Stimulated activated CD4-positive, alpha-beta T cell treated with anti-CD3 and anti-CD28 coated beads, Interleukin-1b, Interleukin-23, amount 100 ng/mL, for 4 hours (primary cell): ENCODE measurements at places on chromosomes 2 and 18.

GRCh38 chr18:31373641-31374040 is 2.9 kb upstream of the DSG4 start:
- no peak for DNase-seq

GRCh38 chr18:25990473-25990872 is 99.9 kb downstream of the SS18 start:
- no peak for DNase-seq

DNA sequence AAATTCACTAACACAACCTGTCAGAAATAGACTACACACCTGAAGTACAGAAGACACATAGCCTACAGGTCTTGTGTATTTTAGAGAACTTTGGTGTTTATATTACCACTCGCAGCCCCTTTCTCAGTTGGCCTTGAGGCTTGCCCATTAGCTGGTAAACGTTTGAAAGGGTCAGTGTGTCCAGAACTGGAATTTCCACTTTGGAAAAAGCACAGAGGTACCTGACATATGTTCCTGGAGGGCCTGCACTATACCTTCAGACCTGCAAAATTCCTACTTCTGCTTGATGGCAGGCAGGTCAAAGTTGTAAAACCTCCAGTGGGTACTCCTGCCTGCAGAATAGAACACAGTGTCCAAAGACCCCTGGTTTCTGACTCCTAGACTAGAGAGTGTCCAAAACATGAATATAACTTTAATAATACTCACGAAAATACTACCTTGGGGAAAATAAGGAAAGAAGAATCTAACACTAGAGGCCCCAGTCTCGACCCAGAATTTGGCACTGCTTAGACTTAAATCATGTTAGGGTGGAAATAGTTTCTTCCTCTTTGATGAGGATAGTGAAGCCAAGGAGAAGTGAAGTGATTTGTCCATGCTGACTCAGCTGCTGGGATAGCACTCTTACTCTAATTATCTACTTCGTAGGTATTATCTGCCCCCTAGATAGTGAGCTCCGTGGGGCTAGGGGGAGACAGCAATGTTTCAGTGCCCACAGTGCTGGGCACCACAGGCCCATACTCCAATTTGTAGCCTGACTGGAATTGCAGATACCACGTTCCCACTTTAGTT is 2.8 kb downstream of the KCTD1 start:
- no peak for DNase-seq

GRCh38 chr2:118954297-118955060 is 12.5 kb downstream of the MARCO start:
- no peak for DNase-seq

DNA sequence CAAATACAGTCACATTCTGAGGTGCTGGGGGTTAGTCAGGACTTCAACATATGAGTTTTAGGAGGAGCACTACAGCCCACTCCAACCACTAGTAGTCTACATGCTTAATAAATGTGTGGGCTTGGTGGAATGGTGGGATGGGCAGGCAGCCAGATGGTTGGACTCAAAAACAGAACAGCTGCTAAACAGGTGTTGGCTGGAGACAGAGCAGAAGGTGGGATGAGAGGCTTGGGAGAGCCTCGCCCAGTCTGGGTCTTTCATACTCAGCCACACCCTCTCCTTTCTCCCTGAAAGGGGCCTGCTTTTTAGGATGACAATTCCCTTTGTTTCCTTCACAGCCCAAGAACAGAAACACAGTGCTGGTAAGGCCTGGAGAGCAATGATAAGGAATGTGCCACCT is 143.9 kb upstream of the KLHL29 start:
- no peak for DNase-seq

- no peak for DNase-seq
These were observed 61.8 kb downstream of the CDH2 start for GRCh38 chr18:28115149-28115550.

DNA sequence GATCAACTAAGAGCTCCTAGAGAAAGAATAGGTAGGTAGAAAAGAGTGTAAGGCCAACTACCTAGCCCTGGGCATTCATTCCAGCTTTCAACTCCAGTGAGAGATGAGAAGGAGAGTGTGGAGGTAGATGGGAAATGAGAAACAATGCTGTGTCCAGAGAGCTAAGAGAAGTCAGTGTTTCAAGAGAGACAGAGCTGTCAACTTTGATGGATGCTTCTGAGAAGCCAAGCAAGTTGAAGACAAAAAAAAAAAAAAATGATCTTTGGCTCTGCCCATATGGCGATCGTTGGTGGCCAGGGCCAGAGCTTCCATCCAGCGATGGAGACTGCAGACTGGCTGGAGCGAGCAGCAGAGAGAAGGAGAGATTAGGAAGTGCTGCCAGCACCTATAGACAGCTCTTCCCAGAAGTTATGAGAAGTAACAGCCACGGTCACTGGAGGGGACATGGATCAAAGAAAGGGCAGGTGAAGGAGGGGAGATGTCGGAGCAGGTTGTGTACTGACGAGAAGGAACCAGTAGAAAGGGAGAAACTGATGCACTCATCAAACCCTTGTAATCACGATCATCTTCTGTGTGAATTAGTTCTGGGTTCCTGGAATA is 112.4 kb upstream of the PPP1CB start:
- no peak for DNase-seq

GRCh38 chr2:15652801-15653200 is 61.1 kb downstream of the DDX1 start:
- no peak for DNase-seq

GRCh38 chr18:58522132-58522531 is 106.8 kb downstream of the ALPK2 start:
- no peak for DNase-seq

DNA sequence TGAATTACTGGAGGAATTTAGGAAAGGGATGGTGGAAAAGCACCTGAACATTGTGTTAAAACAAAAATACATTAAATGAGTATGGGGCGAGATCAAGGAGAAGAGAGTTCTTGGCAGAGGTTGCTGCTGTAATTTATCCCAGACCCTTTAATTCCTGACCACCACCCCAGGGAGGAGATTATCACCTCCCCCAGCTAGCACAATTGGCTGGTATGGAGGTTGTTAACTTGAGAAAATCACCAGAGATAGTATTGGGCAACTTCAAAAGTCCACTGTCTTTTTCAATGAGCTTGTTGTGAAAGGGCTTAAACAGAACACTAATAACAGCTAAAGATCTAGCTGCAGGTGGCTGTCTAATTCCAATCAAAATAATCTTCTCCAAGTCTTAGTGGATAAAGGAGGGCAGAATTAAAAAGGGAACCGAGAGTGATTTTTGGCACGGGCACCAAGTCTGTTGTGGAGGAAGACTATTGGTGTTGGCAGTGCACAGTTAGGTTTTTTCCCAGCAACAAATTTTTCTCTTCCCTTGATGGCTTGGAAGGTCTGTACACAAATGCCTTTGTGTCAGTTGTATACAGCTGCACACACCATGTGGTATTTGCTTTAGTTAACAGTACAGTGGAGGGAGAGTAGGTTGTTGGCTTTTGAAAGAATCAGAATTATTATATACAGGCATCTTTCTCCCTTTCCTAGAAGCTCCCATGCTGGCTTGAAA is 289.5 kb downstream of the SLC4A3 start:
- no peak for DNase-seq

- DNase-seq, result no peak
These were observed 1294.1 kb upstream of the CHAC2 start for GRCh38 chr2:52473526-52473925.

- DNase-seq, result no peak
These were observed 325.4 kb downstream of the ZNF804A start for GRCh38 chr2:184923751-184924150.

GRCh38 chr2:132789066-132789465 is 119.1 kb upstream of the LYPD1 start:
- DNase-seq, result no peak
